ENCODE measurements at places on chromosomes 2 and 18.

DNA sequence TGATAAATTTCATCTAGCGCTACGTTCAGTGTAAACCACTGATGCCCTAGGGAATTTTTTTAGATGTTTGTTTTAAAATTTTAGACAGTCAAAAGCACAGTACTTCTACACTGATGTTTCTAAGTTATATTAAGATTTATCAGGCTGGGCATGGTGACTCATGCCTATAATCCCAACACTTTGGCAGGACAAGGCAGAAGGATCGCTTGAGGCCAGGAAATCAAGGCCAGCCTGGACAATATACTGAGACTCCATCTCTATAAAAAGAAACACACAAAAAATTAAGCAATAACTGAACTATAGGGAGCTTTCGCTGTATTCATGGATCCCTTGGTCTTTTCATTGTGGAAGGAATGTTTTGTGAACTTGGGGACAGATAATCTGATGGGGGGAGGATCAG lies 50.6 kb upstream of the MAPRE2 start:
- DNase-seq: no peak

DNA sequence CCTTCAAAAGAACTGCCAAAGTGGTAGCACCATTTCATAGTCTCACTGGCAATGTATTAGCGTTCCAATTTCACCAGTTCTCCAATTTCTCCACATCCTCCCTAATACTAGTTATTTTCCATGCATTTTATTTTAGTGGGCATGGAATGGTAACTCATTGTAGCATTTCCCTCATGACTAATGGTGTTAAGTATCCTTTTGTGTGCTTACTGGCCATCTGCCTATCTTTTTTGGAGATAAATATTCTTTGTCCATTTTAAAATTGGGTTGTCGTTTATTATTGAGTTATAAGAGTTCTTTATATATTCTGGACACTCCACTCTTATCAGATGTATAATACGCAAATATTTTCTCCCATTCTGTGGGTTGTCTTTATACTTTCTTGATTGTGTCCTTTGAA lies 107.1 kb downstream of the THADA start:
- DNase-seq: no peak

DNA sequence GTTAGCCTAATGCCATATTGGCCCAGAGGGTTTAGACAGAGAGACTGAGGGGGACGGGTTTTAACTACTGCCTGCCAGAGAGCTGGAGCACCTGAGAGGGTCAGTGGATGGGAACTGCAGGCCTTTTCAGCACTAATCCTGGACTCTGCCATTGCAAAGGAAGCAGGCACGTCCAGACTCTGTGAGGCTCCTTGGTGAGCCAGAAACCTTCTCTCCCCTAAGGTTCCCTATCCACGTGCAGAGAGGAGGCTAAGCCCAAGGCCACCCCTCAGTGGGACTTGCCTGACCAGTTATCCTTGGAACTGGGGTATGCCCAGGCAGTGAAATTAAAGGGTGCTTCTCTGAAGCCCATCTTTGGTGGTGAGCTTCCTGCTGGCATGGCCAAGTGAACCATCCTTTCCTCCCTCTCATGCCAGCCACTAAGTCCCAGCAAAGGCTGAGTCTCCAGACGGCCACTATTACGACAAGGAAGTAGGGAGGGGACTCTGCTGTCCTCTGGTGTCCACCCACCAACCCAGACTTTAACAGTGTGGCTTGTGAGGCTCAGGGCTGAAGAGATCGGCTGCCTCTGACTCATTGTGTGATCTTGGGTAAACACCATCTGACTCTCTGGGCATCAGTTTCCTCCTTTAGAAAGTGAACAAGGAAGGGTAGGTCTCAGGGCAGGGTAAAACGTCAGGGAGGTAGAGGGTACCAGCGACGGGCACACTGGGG lies 3.9 kb upstream of the MLPH start:
- DNase-seq: no peak

DNA sequence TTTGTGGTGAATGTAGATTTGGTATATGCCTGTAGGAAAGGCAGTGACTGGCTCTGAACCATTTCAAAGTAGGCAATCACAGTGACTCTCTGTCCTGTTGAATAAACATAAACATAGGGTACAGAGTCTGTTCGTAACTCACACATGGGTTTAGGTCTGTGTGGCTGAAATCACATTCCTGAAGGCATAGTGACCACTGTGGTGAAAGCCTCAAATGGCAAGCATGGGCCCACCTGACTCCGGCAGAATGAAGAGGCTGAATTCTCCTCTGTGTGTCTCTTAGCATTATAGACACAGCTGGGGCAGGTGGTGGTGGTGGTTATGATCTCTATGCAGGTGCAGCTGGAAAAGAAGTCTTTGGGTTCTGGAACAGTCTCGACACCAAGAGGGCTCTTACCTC lies 61.2 kb downstream of the ITGA6 start:
- no peak for DNase-seq

- DNase-seq: no peak
Measured at GRCh38 chr2:69011611-69012157, 1.3 kb upstream of the ANTXR1 start.

- no peak for DNase-seq
Measured at GRCh38 chr2:185833864-185834263, 95.3 kb downstream of the FSIP2 start.

DNA sequence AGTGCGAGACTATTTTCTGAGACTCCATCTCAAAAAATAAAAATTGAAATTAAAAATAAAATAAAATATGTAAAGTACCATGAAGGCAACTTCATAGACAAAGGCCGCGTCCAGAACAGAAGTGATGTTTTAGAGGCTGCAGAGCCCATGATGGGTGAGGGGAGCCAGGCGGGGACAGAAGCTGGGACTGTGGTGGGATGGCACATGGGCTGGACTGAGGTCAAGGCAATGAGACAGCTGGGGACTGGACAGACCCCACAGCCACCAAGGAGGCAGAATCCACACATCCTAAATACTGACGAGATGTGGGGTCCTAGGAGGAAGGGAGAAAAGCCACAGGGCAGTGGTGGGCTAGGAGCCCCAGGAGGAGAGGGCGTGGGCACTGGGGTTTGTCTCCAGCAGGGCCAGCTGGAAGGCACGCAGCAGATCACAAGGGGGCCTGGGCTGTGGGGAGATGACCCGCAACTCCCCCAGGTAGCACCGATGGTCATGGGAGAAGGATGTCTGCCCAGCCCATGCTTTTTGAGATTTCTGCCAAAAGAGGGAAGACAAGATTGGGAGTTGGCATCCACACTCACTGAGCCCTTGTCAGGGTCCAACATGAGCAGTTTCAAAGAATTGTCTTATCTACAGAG lies 74.3 kb downstream of the KCNF1 start:
- DNase-seq: no peak

DNA sequence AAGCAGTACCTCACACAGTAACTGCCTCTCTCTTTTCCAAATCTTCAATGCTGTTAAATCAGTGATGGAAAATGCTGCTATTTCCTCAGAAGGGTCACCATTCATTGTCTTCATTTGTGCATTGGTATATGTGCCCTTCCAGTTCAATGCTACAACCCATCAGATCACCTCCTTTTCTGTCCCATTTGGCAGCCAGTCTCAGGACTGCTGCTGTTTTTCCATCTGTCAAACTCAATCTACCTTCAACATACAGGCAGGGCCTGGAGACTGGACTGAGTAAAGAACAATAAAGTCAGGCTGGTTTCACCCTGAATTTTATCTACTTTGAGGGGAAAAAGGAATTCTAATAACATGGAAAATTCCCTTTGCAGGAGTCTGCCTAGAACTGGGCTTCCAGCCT lies 17.9 kb downstream of the ZNF385B start:
- no peak for DNase-seq

DNA sequence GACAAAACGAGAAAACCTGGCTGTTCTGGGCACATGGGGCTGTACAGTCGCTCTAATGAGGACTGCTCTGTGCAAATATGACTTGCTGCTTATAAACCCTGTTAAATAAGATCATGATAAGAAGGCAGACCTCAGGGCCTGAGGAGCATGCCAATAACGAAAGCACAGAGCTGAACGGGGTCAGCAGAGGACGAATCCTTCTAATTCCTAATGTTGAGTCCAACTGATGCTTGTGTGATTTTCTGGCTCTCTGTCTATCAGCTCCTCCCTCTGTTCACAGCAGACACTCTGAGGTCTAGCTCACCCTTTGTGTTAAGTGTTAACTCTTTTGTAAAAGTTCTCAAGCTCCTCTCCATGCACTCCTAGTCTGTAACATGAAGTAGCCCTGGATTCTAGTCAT lies 167.2 kb upstream of the REV1 start:
- DNase-seq: no peak

GRCh38 chr2:102083393-102083703 lies 59.2 kb upstream of the IL1R1 start:
- DNase-seq: no peak

GRCh38 chr2:237581326-237581725 lies 9.2 kb downstream of the RAB17 start:
- no peak for DNase-seq

- DNase-seq: no peak
Measured at GRCh38 chr2:792687-793086, 115.5 kb upstream of the TMEM18 start.

DNA sequence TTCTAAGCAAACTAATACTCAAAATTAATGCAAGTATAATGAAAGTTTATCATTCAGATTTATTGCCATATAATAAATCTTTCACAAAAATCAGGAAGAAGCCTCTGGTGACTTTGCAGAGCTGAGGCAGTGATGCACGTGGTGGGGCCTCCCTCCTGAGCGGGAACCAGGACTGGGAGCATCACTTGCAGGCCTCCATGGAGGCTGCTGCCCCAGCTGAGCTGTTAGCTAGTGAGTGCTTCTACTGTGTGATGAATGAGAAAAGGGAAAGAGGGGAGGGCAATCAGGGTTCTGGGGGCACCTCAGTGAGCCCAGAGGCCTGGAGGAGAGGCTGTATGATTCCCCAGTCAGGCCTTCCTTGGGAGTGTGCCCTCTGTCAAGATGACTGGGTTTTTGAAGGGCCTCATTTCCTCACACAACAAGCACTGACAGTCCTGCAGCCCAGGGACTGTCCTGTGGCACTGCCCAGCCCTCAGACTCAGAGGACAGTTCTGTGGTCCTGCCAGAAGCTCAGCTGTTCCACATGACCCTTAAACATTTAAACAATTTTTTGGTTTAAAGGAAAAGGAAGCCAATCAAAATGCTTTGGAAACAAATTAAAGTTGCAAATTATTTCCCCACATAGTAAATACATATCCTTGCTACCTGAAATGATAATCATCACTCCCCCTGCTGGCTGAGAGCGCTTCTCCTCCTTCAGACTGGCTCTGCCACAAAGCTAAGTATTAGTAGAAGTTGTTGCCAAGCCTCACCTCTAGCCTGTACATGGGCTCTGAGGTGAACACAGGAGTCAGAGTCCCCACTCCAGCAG lies 90.9 kb upstream of the SMAD7 start:
- no peak for DNase-seq

GRCh38 chr2:69213782-69214181 lies 173.2 kb downstream of the GFPT1 start:
- DNase-seq: no peak

GRCh38 chr2:20421336-20421987 lies 25.4 kb upstream of the RHOB start:
- DNase-seq: no peak

- no peak for DNase-seq
Measured at GRCh38 chr18:45330170-45330594, 285.1 kb upstream of the SLC14A2 start.

GRCh38 chr2:43444989-43445645 lies 150.7 kb downstream of the THADA start:
- DNase-seq: no peak

- DNase-seq: no peak
Measured at GRCh38 chr2:126739141-126739540, 83.2 kb downstream of the GYPC start.

- no peak for DNase-seq
Measured at GRCh38 chr2:168910330-168910729, 9.2 kb downstream of the G6PC2 start.

GRCh38 chr2:54429054-54429453 lies 27.1 kb upstream of the SPTBN1 start:
- DNase-seq: no peak

DNA sequence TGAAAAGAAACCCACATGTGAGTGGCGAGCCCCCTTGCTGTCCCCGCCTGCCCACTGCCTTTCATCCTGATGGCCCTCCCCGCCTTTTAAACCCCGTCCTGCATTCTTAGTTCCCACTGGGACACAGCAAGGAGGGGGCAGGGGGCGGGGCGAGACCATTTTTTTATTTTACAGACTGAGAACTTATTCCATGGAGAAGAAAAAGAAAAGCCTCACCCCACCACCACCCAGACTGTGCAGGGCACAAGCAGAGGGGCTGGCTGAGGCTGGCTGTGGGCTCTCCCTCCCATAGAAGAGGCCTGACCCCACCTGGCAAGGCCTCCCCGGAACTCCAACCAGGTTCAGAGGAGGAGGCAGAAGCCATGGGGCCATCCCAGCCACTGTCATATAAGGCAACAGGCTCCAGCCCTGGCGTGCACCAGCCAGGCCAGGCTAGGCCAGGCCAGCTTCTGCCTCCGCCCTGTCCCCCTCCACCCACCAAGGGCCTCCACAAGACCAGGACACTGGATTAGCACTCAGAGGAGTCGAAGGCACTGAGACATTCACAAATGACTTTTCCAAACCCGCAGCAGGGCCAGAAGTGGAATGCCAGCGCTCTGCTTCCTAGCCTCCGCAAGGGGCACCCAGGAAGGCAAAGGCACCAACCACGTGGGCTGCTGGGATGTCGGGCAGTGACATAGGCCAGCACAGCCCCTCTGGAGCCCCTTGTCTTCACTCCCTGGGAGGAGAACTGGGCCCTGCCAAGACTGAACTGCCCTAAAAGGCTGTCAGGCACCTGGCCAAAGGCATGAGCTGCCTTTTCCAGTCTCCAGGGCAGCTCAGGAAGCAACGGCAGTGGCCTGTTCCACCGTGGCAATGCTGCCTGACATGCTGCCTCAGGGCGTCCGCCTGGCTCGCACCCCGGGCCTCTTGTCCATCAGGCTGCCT lies 37.5 kb upstream of the SEMA4C start:
- DNase-seq: no peak

GRCh38 chr2:23826771-23827170 lies 100.2 kb downstream of the ATAD2B start:
- DNase-seq: no peak

- DNase-seq: no peak
Measured at GRCh38 chr2:224122542-224122941, 83.5 kb upstream of the SERPINE2 start.

DNA sequence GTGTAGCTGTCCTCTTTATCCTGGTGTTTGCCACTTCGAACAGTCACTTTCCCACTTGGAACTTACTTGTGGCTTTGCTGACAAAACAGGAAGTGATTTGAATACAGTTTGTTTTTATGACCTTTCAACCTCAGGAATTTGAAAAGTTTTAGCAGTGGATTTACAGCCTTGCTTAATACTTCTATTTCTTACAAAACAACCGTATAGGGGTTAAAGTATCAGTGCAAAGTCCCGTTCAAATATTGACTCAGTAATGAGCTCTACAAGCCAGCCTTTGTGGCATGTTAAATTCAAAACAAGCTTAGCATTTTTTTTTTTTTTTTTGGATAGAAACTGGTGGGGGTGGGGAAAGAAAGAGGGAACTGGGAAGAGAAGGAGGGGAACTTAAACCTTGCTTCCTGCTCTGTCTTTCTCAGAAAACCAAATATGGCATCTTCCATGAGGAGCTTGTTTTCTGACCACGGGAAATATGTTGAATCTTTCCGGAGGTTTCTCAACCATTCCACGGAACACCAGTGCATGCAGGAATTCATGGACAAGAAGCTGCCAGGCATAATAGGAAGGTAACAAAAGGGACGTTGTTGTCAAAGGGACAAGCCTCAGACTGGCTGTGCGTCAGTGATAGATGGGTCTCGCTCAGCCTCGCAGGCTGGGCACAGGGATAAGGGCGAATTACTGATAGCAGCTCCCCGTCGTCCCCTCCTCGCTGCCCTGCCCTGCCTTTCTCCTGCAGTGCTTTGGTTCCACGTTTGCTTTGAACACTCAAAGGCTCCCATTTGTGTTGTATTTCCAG lies at the start of gene HNMT:
Gene HNMT, plus strand, starts transcription at position 408 of the 793 bp plus-strand sequence. Its CDS starts 19 bp downstream, at position 427.
- DNase-seq: no peak

GRCh38 chr2:9122367-9122766 lies 84.2 kb upstream of the ASAP2 start:
- no peak for DNase-seq

Data from stimulated activated CD8-positive, alpha-beta memory T cell treated with anti-CD3 and anti-CD28 coated beads, Interleukin-4, amount 100 ng/mL, for 1 hour (primary cell).